ENCODE measurements at places on chromosomes 7 and 10.

- no peak for DNase-seq
Measured at GRCh38 chr7:97133159-97133558, 15.7 kb downstream of the SDHAF3 start.

- no peak for DNase-seq
Measured at GRCh38 chr10:104201636-104202035, 30.5 kb downstream of the CFAP43 start.

DNA sequence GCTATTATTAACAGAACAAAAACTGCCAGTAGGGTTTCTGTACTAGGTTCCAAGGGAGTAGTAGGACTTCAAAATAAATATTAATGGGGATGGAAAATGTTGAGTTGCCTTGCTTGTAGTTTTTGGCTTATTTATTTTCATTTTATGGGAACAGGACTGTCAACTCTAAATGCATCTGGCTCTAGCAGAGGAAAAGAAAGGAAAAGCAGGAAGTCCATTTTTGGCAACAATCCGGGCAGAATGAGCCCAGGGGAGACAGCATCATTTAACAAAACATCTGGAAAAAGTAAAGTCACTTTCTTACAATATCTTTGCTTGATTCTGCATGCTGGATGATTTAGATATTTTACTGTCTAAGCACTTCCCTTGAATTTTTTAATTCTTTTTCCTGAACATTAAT, 69.4 kb downstream of the NOC3L start:
- DNase-seq, result no peak

- DNase-seq, result no peak
Measured at GRCh38 chr7:66609176-66609575, 19.5 kb upstream of the KCTD7 start.

GRCh38 chr7:148929176-148929575, 45.1 kb upstream of the EZH2 start:
- no peak for DNase-seq

DNA sequence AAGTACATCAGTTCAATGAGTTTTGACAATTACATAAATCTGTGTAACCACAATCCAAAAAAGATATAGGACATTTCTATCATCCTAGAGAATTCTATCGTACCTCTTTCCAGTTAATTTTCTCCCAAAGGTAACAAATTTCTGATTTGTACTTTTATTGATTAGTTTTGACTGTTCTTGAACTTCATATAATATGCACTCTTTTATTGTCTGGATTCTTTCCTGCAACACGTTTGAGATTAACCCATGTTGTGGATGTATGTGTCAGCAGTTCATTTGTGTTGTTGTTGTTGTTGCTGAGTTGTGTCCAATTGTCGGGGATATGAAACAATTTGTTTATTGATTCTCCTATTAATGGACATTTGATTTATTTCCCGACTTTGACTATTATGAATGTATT, 145.9 kb upstream of the WDR11 start:
- no peak for DNase-seq

DNA sequence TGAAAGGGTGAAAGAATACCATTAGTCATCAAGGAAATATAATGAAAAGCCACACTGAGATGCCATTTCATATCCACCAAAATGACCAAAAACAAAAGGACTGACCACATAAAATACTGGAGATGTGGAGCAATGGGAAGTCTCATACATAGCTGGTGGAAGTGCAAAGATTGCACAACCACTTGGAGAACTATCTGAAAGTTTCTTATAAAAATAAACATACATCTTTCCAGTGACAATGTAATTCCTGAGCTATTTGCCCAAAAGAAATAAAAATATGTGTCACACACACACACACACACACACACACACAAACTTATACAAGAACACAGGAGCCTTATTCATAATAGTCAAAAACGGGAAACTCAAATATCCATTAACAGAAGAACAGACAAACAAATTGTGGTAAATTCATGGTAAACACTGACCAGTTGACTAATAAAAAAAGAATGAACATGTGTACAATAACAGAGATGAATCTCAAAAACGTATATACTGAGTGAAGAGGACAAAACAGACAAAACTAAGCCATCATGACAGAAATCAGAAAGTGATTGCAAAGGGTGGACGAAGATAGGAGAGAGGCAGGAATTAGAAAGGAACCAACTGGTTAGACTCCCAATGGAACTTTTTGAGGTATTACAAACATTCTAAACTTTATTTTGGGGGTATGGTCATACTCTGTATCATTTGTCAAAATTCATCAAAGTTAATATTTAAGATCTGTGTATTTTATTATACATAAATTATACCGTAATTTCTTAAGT, 21.5 kb downstream of the WASL start:
- no peak for DNase-seq

- no peak for DNase-seq
Measured at GRCh38 chr7:92061154-92061553, 73.1 kb downstream of the CYP51A1 start.

GRCh38 chr10:28343252-28343651, 40.4 kb upstream of the MPP7 start:
- no peak for DNase-seq

- DNase-seq, result peak; percentile 73
Measured at GRCh38 chr7:25886387-25887240, 265.4 kb upstream of the NFE2L3 start.

- no peak for DNase-seq
Measured at GRCh38 chr10:21976739-21977138, 26.8 kb downstream of the DNAJC1 start.

- no peak for DNase-seq
Measured at GRCh38 chr10:49498425-49498824, 40.5 kb downstream of the ERCC6 start.

DNA sequence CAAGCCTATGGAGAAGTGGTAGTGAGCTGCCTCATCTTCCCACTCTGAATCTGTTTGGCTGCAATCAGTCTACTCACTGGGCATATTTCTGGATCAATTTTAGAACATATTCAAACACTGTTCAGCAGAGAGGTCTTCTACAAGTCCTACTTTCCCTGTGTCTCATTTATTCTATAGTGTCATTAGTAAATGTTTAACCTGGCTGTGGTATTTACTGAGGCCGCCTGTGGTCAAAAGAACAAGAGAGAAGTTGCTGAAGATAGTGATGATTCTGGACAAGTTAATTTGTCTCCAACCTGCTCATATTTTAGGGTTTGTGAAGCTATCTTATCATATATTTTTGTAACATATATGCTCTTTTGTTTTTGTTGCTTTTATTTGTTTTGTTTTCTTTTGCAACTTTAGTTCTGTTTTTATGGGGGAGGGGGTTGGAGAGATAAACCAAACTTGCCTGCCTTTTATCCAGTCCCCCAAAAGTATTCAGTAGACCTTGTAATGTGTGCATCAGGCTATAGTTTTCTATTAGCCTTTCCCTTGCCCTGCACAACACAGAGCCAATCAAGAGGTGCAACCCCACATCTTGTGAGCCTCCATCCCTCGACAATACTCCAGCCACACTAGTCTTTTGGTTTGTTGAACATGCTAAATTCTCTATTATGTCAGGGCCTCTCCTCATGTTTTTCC, 362.8 kb upstream of the MBL2 start:
- DNase-seq, result no peak

GRCh38 chr7:3436746-3437145, 135.7 kb downstream of the SDK1 start:
- no peak for DNase-seq

DNA sequence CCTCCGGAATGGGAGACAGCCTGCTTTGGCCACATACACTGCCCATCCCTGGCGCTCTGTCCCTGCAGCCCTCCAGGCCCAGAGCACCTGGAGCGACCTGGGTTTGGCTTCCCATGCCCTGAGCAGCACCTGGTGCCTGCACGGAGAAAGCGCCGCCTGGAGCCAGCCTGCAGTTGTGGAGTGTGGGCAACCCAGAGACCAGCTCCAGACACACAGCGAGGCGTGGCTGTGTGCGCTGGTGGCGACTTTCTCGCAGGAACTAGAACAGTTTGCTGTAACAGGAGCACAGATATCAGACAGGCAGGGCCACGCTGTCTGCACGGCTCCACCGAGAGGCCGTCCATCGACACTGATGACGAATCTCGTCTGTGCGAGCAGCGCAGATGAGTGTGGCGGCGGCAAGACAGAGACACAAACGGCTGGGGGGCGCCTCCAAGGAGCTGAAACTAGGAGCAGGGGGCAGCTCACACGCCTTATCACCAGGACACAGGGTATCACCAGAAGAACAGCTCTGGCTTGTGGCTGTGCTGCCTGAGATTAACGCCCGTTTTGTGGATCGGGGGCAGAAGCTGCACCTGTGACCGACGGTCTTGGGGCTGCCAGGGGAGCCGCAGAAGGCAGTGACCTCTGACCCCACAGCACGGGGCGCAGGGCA, 275.3 kb downstream of the DNAJB6 start:
- DNase-seq, result no peak

GRCh38 chr7:27091941-27092818, 3.6 kb downstream of the HOXA1 start:
- no peak for DNase-seq

GRCh38 chr10:72337039-72337629, 17.6 kb downstream of the DNAJB12 start:
- DNase-seq, result peak; percentile 85

GRCh38 chr10:114515298-114515914, 111.1 kb upstream of the AFAP1L2 start:
- DNase-seq, result peak; percentile 18

DNA sequence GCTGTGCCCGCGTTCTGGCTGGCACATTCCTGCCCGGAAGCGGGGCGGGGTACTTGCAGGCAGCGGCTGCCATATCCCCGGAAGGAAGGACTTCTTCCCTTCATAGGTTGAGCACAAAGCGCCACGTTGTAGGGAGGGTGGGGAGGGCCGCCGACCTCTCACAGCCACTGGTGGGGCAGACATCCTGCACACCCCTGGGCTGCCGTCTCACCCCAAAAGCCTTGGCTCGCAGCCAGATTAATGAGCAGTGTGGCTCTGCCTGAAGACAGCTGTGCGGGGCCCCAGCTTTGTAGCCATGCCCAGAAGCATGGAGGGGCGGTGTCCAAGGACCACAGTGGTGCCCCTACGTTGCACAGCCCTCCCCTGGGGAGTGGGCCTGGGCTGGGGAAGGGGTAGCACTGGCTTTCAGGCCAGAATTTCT, 54.3 kb upstream of the DPYSL4 start:
- DNase-seq, result no peak

DNA sequence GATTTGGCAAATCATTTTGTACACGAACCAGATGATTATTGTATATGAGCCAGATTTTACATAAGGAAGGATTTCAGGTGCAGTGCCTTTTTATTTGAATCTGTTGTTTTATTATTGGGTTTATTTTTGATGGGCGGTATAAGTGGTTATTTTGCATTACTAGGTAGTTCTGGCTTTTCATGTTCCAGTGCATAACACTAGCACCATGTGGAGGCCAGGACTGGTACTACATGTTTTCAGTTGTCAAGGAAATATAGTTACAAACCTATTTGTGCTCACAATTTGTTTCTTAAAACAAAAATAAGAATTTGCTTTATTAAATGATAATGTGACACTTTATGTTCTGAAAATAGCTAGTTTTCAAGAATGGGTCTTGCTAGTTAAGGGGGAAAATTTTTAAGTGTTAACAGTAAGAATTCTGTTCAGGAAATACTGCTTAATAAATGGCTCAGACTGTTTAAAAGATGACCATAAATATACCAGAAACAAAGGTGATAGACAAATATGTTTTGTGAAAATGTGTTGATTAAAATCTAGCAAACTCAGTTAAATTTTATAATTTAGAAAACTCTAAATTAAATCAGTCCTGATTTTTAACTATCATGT, 7.1 kb upstream of the SEMA3E start:
- peak; percentile 67 for DNase-seq

GRCh38 chr7:36277249-36277542, 112.5 kb upstream of the ANLN start:
- DNase-seq, result no peak

GRCh38 chr7:47518827-47519226, 63.1 kb downstream of the TNS3 start:
- DNase-seq, result no peak

DNA sequence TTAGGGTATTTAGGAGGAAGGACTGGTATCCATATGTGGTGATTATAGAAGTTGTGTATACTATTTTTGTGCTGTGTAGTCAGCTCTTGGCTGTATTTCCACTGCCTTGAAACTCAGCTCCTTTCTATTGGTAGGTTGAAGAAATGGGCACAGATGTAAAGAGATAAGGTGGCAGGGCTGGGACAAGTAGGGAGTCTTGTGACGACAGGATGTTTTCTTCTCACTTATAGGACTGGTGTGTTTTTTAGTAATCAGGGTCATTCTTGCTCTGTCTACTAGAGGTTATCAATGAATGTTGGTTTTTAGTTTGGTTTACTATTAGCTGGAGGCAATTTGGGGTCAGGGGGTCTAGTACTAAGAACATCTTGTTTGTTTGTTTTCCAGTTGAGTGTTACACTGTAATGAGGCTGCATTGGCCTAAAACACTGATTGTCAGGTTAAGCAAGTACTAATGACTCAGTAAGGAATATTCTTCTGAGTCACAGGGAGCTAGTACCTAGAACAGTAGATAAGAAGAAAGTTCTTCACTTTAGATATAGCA, 11.8 kb downstream of the UBN2 start:
- DNase-seq, result no peak

GRCh38 chr10:86385806-86386205, 19.2 kb upstream of the GRID1 start:
- DNase-seq, result no peak

GRCh38 chr7:117110480-117111315, 157.4 kb downstream of the ST7 start:
- no peak for DNase-seq

DNA sequence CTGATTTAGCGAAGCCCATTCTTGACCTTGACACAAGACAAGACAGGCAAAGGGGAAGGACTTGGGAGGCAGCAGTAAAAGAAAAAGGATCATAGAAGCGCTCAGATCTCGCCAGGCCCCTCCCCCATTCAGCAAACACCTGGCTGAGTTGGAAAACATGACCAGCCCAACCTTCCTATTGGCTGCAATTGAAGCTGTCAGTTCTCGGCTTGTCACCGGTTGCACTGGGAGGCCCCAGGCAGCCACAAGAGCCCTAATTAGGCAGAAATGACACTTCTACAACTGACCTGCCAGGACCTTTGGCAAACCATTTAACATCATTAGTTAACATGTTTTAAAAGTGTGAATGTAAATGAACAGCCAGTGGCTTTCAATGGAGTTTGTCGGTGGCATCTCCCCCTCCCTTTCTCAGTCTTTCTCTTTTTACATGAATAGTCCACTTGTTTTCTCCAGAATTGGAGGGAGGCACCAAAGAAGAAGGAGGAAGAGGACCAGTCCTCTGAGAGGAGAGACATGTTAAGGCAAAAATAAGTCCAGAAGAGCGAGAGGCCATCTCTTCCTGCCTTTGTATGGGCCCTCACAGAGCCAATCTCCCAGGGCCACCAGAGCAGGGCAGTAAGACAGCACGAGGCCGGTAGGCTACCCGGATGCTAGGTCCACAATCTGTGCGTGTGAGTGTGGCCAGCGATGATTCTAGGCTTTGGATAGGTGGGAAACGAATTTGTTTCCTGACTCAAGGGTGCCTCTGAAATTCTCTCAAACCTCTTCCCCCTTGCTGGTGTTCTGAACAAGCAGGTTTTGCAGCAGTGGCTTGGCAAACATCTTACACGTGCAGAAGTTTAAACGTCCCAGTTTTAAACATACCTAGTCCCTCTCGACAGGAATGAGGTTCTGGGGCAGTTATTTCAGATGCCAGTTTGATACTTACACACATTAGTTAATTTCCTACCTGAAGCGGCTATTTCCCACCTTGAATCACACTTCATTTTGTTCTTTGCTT, 15.0 kb upstream of the ENO4 start:
- peak; percentile 23 for DNase-seq
